Stimulated activated CD8-positive, alpha-beta memory T cell treated with anti-CD3 and anti-CD28 coated beads, Interleukin-4, amount 100 ng/mL, for 4 hours (primary cell): ENCODE measurements at places on chromosomes 2 and 18.

DNA sequence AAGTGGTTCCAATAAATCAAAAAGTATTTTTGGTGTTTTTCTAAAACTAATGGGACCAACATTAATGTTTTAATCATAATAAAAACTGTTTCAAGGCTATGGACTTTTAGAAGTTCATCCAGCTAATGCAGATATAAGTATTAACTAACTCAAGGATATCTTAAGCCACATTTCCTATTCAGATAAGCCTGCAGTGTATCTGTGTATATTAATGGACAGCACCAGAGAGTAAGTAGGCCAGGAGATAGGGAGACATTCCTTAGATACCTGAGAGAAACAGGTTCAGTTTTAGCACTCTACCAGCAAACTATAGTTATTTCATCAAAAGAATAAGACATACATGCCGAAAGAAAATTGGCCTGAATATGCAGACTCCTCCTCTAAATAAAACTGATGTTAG, 27.3 kb downstream of the PREPL start:
- DNase-seq = no peak

DNA sequence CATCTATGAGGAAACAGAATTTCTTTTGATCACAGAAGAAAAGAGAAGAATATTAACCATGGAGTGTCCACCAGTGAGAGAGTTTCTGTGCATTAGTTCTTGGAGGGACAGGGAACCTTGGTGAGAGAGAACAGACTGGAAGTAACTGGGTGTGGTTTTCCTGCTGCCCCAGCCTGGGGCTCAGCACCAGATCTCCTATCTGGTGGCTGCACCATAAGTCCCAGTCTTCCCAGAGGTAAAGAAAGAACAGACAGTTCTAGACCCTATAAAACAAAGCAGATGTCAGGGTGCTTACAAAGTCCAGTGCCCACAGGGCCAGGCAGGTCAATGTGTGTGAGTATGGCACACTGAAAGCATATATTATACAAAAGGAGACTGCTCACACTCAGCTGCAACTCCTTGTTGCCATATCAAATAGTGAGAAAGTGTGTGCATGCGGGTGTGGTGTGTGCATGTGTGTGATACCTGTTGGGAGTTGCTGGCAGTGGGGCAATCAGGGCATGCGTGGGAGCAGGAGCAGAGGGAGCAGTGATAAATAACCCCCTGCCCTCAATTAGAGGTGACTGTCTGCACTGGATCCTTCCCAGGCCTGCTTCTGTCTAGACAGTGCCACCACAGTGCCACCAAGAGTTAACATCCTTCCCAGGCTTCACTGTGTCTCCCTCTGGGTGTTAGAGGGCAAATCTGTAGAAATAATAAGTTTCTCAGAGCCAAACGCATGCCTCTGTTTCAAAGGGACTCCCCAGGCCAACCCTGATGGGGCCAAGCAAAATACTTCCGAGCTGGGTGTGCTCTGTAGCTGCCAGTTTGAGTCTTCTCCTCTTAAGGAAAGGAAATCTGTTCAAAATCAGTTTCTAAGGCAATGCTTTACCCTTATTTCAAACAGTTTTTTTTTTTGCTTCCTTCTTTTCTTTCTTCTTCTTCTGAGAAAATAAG, 45.7 kb downstream of the RDH14 start:
- no peak for DNase-seq

- DNase-seq = no peak
Measured at GRCh38 chr18:32735781-32736180, 37.0 kb downstream of the KLHL14 start.

DNA sequence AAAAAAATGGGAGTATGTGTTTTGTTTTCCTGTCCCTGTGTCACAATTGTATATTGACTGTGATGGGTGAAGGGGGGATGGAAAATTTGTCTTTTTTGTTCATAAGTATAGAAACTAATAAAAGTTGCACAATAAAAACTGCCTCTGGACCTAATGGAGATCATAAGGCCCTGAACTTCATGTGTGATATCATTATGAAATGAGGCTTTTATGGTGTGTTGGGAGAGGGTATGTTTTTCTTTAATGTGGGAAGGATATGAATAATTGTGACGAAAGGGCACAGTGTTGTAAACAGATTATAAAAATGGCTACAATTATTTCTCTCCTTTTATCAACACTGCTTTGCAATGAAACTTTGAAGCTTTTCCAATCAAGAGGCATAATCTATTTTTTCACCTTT, 1889.3 kb upstream of the CELF4 start:
- no peak for DNase-seq

DNA sequence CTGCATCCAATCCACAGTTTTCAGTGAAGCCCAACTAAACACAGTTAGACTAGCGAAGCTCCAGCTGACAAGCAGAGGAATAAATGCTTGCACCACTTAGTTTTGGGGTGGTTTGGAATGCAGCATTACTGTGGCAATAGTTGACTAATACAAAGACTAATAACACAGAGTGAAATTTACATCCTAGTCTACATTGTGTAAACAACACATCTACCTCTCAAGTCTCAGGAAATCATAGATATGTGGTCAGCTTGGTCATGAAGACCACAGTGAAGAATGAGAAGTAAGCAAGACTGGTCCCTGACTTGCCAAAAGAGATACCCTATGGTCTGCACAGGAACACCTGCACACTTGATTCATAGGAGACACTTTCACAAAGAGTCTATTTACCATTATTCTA, 155.1 kb upstream of the TANK start:
- DNase-seq = no peak

DNA sequence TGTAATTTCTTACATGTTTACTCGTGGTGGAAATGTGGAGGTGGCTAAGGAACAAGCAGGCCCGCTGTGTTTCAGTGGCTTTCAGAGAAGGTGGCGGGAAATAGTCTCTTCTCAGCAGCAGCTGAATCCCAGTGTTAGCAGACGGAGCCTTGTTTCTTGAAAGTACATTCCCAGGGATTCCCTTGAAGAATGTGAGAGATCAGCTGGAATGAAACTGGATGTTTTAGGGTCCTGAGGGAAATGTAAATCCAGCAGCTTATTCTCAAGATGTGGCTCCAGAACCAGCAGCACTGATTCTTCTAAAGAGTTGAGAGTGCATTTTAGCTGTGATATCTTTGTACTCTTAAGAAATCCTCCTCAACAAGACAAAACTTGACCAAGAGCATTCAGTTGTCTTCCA, 59.1 kb downstream of the CDC42EP3 start:
- DNase-seq = no peak

DNA sequence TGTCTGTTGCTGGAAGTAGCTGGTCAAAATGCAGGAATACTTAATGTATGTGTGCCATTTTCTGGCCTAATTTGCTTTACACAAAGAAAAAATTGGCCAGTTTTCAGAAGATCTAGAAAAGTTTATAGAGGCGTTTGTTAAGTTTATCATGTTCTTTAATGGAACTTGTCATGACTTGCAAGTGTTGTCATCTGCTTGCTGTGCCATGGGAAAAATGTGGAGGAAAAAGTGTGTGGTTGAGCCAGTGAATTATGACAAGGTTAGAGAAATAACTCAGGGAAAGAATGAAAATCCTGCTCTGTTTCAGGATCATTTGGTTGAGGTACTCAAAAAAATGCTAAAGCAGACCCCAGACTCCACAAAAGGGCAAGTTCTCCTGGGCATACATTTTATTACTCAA, 301.6 kb upstream of the CDH2 start:
- no peak for DNase-seq

GRCh38 chr18:21901423-21901945, 160.9 kb downstream of the MIB1 start:
- DNase-seq = no peak

- DNase-seq = no peak
Measured at GRCh38 chr2:168669151-168669550, 133.3 kb upstream of the NOSTRIN start.

DNA sequence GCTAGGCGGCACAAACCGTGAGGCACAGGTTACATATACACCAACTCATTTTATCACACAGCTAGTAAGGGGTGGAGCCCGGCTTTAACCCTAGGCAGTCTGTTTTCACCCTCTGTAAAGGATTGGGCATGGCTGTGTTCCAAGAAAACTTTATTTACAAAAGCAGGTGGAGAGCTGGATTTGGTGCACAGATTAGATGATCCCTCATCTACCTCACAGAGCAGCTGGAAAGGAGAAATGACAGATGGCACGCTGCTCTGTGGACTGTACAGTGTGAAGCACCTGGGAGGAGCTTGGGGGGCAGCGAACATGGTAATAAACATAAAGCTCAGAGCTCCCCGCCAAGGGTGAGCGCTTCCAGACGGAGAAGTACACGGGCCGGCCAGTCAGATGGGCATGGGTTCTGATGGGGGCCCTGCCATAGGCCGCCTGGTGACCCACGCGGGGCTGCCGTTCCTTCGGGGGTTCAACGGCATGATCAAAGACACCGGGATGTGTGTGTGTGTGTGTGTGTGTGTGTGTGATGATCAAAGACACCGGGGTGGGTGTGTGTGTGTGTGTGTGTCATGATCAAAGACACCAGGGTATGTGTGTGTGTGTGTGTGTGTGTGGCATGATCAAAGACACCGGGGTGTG, 862 bp upstream of the TMEM177 start:
- no peak for DNase-seq

GRCh38 chr2:121155502-121156056, 129.4 kb downstream of the TFCP2L1 start:
- DNase-seq = no peak

GRCh38 chr18:41390309-41390708, 564.7 kb upstream of the PIK3C3 start:
- no peak for DNase-seq
